ENCODE measurements at places on chromosomes 7 and 10.

GRCh38 chr10:71521504-71522441 is 125.1 kb downstream of the CDH23 start:
- DNase-seq: no peak

- DNase-seq: no peak
These were observed 55.5 kb downstream of the KLF6 start for GRCh38 chr10:3729397-3729976.

DNA sequence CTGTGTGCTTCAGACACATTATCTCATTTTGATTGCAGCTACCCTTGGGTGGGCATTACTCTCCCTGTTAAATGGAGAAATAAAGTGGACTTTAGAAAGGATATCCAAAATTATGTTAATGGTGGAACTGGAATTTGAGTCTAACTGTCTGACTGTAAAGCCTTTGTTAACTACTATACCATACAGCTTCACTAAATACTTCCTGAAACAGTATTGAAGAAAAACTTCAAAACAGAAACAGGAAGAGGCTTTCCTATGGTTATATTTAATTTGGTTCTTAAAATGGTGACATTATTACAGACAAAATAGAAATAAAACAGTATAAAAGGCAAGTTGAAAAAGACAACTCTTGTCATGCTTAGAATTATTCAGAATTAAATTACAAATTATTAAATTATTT is 25.0 kb downstream of the SPAG6 start:
- DNase-seq: no peak

GRCh38 chr7:138247568-138248333 is 171.5 kb downstream of the AKR1D1 start:
- DNase-seq: peak; percentile 70

- DNase-seq: no peak
These were observed 249.4 kb downstream of the CACNA2D1 start for GRCh38 chr7:82194016-82194643.

GRCh38 chr7:135911099-135911498 is 66.1 kb downstream of the MTPN start:
- no peak for DNase-seq

DNA sequence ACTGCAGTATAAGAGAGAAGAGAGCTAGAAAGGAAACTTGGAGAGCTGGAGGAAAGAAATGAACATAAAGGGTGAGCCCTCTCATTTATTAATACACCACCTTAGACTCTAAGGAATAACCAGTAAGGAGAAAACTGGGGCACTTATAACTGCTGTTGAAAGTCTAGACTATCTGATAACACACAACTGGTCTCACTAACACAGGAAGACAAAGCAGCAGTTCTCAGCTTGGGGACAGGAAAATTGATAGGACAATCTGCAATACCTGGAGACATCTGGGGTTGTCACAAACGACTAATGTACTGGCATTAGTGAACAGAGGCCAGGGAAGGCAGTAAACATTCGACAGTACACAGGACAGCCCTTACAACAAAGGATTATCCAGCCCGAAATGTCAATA is 6.8 kb downstream of the ELMO1 start:
- DNase-seq: no peak

GRCh38 chr7:151078233-151079040 is 2.2 kb downstream of the FASTK start:
- DNase-seq: peak; percentile 50

DNA sequence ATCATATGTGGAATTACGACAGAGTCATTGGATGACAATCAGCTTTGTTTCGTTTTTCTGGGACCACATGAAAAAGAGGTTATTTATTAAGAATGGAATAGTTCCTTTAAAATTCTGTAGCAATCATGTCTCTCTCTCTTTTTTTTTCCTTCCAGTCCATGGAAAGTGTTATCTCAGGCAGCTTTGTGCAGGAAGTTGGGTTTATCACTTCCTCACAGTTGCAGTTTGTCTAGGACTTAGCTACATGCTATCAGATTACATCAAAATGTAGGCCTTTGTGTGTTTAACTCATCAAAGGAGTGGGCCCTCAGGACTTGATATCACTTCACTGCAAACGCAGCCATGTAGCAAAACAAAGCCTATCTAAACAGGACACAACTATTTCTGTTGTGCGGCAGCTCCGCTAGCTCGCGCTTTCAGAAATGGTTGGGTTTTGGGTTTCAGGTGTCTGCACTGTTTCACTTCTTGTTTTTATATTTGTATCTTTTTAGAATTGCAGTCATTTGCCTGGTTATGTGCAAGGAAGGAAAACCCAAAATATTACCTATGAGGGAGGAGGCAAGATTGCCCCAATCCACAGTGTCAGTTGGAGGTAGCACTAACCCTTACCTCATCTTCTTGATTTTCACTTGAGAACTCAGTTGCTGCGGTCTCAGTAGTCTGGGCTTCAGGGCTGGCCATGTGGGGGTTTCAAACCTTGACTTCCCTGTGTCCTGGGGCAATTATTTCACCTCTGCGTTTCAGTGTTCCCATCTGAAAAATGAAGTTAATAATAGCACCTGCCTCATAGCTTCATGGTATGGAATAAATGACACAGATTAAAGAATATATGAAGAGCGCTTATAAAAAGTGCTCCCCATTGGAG is 66.7 kb downstream of the HHEX start:
- peak; percentile 23 for DNase-seq

- DNase-seq: peak; percentile 36
These were observed 961.5 kb downstream of the PCDH15 start for GRCh38 chr10:53839440-53840039.

DNA sequence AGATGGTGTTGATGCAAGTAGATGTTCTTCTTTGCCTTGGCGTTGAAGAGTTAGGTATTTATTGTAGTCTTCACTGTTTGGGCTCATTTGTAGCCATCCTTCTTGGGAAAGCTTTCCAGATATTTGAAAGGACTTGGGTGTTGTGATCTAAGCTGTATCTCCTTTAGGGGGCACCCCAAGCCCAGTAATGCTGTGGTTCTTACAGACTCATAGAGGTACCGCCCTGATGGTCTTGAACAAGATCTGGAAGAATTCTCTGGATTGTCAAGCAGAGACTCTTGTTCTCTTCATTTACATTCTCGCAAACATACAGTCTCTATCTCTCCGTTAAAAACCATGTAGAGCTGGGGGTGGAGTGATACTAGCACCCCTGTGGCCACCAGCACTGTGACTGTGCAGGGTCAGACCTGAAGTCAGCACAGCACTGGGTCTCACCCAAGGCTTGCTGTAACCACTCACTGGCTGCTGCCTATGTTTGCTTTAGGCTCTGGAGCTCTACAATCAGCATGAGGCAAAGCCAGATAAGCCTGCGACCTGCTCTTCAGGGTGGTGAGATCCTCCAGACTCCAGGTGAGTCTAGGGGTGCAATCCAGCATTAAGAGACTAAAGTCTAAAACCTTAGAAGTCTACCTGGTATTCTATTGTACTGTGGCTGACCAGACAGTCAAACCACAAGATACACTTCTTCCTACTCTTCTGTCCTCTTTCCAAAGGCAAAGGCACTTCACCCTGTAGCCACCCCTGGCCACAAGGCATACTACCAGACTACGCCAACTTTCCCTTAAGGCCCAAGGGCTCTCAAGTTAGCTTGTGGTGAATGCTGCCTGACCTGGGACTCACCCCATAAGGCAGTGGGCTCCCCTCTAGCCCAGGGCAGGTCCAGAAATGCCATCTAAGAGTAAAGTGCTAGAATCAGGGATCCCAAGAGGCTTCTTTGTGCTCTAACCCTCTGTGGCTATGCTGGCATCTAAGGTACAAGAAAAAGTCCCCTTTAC is 209.7 kb upstream of the TMEM196 start:
- peak; percentile 92 for DNase-seq
